WTC11 (cell line): ENCODE measurements at places on chromosomes 13 and 19.

DNA sequence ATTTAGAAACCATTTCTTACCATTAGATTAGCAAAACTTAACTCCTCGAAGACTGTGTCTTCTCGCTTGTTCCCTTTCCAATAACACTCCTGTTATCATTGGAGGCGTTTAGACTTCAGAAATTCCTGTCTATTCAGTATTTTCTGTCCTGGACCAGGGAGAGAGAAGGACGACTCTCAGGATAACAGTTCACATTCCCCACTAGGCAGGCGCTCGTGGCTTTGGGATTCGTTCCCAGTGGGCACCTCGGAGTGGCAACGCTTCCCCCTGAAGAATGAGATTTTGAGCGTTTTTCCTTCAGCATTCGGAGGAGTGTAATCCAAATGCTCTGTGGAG lies 429 bp upstream of the ZNF225 start:
- no peak for DNase-seq

DNA sequence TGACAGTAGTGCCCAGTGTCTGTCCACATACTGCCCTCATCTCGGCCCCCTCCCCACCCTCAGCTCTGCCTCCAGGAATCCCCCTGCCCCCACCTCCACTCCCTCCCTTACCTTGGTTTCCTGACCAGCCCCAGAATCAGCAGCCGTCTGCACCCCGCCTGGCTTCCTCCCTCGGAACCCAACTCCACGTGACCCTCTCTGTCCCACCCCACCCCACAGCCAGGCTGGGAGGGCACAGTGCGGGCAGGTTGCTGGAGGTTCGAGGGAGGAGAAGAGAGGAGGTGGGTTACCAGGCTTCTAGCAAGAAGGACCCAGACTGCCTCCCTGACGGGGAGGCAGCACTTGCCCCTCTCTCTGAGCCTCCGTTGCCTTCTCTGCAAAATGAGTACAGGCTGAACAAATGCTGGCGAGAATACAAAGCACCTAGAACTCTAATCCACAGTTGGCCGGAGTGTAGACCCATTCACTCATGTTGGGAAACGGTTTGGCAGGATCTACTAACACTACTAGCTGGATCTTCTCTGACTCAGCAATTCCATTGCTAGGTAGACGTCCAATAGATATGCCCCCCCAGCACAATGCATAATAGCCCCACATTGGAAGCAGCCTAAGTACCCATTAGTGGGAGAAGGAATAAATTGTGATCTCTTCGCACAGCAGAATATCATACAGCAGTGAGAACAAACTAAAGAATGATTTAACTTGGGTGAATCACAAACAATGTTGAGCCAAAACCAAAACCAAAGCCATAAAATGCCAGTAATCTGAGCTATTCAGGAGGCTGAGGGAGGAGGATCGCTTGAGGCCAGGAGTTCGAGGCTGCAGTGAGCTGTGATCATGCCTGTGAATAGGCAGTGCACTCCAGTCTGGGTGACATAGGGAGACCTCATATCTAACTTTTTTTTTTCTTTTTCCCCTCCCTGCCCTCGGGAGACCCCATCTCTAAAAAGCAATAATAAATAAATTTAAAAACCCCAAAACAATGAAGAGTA lies at the start of gene RASAL3:
Gene RASAL3 (minus strand): TSS at position 151 of the 992 bp plus-strand sequence. CDS start 186 bp downstream, outside the sequence.
- DNase-seq, result no peak

DNA sequence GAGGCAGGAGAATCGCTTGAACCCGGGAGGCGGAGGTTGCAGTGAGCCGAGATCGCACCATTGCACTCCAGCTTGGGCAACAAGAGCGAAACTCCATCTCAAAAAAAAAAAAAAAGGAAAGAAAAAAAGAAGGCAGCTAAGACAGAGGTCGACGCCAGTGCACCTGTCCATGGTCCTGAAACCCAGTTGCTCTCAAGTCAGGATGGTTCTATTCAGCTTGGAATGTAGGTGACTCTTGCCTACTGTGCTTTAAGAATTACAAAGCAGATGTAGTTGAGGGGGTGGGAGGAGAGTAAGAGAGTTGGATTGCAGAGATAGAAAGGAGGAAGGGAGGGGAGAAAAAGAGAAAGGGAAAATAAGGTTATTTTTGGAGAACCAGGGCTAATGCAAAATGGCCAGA lies 18.7 kb downstream of the CACNG7 start:
- peak; percentile 88 for DNase-seq

- no peak for DNase-seq
Observed at GRCh38 chr13:59493436-59493965, 670.2 kb downstream of the DIAPH3 start.

DNA sequence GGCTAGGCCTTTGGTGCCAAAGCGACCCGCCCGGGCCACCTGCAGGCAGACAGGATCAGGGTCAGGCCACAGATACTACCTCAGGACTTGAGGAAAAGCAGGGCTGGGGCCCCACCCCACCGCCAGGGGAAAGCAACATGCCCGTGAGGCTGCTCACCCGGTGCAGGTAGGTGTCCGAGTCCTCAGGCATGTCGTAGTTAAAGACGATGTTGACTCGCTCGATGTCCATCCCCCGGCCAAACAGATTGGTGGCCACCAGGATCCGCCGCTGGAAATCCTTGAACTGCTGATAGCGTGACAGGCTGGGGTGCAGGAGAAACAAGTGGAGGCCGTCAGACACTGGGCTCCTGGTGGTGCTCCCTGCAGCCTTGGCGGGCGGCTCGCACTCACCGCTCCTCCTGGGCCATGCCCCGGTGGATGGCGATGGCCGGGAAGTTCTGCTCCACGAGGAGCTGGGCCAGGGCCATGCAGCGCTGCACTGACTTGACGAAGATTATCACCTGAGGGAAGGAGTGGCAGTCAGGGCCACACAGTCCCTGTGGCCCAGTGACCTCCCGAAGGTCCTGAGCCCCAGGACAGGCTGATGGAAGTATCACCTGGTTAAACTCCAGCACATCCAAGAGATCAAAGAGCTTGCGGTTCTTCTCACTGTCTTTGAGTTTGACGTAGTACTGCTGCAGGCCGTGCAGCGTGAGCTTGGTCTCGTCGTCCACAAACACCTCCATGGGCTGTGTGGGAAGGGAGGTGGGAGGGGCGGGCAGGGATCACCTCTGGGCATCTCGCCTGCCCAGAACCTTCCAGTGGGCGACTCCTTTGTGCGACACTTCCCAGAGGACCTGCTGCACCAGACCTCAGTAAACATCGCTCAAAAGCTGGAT lies 9.8 kb downstream of the DDX39A start:
- DNase-seq, result no peak

DNA sequence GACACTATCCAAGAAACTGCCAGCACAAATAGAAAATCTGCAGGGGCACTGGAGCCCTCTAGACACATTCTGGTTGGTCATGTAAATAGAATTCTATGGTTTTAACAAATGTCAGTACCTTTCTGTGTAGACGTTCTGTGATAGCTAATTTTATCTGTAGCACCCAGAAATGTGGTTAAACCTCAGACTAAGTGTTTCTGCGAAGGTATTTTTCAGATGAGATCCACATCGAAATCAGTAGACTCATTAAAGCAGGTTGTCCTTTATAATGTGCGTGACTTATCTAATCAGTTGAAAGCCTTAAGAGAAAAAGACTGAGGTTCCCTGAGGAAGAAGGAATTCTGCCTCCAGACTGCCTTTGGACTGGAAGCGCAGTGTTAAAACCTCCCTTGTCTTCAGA lies 922.9 kb downstream of the EFNB2 start:
- no peak for DNase-seq

- DNase-seq, result no peak
Observed at GRCh38 chr19:33826521-33826920, 29.9 kb downstream of the KCTD15 start.

GRCh38 chr13:105936816-105937215 lies 598.6 kb downstream of the EFNB2 start:
- DNase-seq, result no peak
